G401 (cell line): ENCODE measurements at places on chromosomes 7 and 10. TPM values are rescaled to one million over a fixed set of nuclear protein-coding genes. Genes with fewer than 3 reads are reported as not detected.

Gene ITIH2
- not detected in 2 replicates for total RNA-seq

Gene SEMA3E
- total RNA-seq, result 0.47 and 1.2 TPM in 2 replicates

Gene NPY
- total RNA-seq, result not detected in 2 replicates

GRCh38 chr7:106219170-106219569 is 65.6 kb downstream of the NAMPT start:
- DNase-seq, result no peak

DNA sequence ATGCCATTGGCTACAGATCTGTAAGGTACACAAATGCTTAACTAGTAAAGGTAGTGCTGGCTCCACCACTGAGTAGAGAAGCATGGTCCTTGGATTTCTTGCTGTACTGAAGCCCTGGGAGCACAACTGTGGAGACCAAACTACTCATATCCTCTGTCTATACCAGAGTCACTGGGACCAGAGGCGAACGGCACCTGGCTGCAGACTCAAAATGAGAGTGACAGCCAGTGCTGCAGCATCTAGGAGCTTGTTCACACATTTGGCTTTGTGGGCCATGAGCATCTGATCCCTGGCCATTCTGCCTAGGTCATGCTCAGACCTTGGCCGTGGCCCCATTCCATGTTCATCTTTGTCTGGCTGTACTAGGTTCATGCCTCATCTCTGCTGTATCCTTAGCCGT is 31.9 kb downstream of the LRRC18 start:
- DNase-seq, result no peak

- DNase-seq, result no peak
Measured at GRCh38 chr10:48842231-48842630, 97.4 kb downstream of the LRRC18 start.

GRCh38 chr7:102925976-102926782 is 13.4 kb downstream of the LRRC17 start:
- DNase-seq, result no peak

- DNase-seq, result no peak
Measured at GRCh38 chr7:11716185-11716584, 115.8 kb downstream of the THSD7A start.
